ENCODE measurements at places on chromosomes 13 and 19.

DNA sequence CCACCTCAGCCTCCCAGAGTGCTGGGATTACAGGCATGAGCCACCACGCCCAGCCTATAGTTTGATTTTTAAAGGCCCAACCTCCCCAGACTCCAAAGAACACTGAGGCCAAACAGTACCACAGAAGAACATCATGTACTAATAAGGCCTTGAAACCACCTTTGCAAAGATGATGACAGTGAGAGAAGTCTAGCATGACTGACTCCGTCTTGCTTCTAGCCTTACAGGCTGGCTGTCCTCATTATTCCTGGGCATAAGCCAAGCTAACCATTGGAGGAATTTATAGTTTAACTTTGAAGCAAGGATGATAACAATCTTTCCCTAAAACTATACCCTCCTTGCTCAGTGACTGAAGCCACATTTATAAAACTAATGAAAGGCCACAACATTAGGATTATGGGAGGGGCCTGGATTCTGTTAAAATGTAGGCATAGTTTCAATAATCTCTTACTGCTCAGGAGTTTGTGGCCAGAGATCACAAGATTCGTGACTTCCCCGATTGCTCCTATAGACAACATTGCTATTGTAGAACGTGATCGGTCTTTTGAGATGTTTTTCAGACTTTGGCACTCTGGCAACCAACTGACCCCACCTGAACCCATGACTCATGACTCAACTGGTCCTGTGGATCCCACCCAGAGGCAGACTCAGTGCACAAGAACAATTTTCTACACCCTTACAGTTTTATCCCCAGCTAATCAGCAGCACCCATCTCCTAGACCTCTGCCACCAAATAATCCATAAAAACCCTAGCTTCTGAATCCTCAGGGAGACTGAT lies 17.6 kb downstream of the GPR42 start:
- peaks cover 3% of the 10 kb centered on the region for H3K27me3 ChIP-seq
- no peak overlapping the region for H3K27ac ChIP-seq
- H3K4me3 ChIP-seq: no peak overlapping the region
- H3K4me1 ChIP-seq: no peaks in the 10 kb centered on the region

- H3K4me1 ChIP-seq: no peaks in the 10 kb centered on the region
- H3K36me3 ChIP-seq: no peaks in the 10 kb centered on the region
- H3K4me3 ChIP-seq: no peak overlapping the region
- H3K27ac ChIP-seq: no peak overlapping the region
These were observed 402.7 kb downstream of the TBC1D4 start for GRCh38 chr13:75079226-75079625.

DNA sequence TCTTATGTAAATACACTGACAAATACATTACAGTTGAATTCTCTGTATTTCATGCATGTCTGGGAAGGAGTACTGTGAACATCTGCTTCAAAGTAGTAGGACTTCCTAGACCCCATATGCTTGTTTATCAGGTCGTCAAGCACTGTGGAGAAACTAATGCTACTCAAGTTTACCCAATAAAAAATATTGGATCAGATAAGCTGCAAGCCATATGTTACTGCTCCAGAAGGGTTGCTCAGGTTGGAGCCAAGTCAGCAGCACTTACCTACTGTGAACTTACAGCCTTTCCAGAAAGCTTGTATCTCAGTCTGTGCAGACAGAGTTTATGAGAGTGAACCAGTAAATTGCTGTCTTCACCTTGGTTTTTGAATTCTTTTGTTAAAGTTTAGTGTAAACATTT lies 36.2 kb downstream of the SLAIN1 start:
- H3K27me3 ChIP-seq: no peaks in the 10 kb centered on the region
- no peak overlapping the region for H3K27ac ChIP-seq
- no peak for DNase-seq
- peaks cover 21% of the 10 kb centered on the region for H3K36me3 ChIP-seq

- H3K4me3 ChIP-seq: peak overlapping the region; percentile 99
- peaks cover 31% of the 10 kb centered on the region for H3K36me3 ChIP-seq
- no peak for DNase-seq
- peaks cover 30% of the 10 kb centered on the region for H3K4me1 ChIP-seq
These were observed 1.5 kb downstream of the CALM3 start for GRCh38 chr19:46602392-46603194.
